Hematopoietic multipotent progenitor cell treated with erythropoietin and hydrocortisone succinate and interleukin-3 and kit ligand, for 8 days (in vitro differentiated cells): ENCODE measurements at places on chromosomes 6 and 20.
A peak's percentile ranks its signal among the peaks of the same experiment; 100 is the strongest.

GRCh38 chr20:56893226-56893917, 264.3 kb downstream of the TFAP2C start:
- DNase-seq, result no peak

DNA sequence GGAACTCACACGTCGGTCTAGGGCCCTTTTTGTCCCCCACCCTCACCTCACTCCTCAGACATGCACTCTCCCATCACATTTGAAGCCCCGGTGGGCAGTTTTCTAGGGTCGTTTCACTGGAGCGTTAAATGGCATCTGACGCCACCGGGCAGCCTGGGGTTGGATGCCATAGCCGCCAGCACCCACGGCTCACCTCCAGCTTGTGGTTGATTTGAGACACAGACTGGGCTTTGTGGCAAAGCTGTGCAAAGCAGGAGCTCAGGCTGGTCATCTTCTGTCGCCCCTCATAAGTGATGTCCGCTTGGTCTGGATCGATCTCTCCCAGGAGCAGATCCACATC, 530 bp downstream of the GOPC start:
- peak; percentile 5 for DNase-seq

GRCh38 chr6:20211037-20211940, 980 bp downstream of the MBOAT1 start:
- DNase-seq, result peak; percentile 65

- DNase-seq, result no peak
Measured at GRCh38 chr6:57029213-57029612, 17.3 kb upstream of the KIAA1586 start.

GRCh38 chr6:82910820-82911219, 154.8 kb downstream of the UBE3D start:
- DNase-seq, result no peak

DNA sequence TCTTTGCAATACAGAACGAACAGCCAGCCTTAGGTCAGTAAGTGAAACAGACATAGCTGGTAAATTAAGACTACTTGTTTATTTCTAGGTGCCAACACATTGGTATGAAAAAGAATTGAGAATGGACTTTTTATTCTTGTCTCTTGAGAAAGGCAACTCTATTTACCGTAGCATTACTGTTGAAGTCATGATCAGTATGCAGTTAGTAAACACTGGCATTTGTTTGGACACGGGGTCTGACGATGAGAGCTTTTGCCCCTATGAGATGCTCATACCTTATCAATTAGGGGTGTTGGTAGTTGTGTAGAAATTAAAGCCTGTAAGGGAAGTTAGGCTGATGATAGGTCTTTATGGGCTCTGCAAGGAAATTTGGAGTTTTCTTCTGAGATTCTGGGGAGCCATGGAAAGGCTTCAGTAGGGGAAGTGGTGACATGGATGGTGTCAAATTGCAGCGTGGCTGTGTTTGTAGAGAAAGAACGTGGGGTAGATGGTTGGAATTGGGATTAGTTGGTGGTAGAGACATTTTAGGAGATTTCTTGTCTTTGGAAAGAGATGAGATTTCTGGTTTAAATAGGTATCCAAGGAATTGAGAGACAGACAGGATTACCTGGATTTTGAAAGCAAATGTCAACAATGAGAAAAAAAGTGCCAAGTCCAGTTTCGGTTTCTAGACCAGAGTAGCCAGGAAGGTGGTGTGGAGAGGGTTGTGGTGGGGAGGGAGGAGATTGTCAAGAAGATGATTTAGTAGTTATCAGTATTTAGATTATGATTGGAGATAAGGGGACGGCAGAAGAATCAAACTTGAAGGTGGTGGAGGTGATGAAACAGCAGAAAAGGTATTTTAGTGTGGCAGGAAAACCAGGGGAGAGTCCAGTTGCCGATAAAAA, 116.6 kb downstream of the JARID2 start:
- DNase-seq, result no peak

DNA sequence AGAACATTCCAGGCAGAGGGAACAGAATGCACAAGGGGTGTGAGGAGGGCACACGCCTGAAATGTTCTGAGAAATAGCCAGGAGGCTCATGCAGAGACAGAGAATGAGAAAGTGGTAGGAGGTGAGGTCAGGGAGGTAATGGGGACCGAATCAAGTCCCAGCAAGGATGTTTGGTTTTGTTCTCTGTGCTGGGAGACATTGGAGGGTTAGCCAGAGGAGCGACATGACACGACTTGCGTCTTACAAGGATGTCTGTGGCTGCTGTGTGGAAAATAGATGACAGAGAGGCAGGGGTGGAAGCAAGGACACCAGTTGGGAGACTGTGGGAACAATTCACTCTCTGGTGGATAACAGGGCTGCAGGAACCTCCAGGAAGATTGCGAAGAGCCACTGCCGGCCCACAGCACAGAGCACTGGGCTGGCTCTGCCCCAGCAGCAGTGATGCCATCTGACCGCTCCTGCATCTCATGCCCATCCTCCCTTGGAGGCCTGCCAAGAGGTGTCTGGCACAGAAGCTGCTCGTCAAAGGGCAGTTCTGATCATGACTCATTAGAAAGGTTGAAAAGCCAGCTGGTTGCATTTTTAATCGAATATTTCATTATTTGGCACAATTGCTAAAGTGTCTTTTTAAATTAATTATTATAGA, 57.7 kb upstream of the CD83 start:
- peak; percentile 65 for DNase-seq

GRCh38 chr6:21915707-21916260, 322.2 kb downstream of the SOX4 start:
- no peak for DNase-seq

- DNase-seq, result no peak
Measured at GRCh38 chr20:51156041-51156982, 133.4 kb upstream of the KCNG1 start.

DNA sequence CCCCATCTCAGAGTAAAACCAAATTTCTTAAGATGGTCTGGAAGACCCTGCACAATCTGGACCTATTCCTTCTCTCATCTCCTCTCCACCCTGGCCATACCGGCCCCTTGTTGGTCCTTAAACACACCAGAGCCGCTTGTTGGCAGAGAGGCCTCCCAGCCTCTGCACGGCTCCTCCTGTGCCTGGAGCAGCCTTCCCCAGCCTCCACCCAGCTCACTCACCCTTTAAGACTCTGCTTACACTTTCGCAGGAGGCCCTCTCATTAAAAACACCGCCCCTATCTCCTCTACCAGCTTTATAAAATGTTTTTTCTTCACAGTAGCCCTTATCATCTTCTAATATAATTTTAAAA, 49.8 kb downstream of the BANF2 start:
- DNase-seq, result no peak

DNA sequence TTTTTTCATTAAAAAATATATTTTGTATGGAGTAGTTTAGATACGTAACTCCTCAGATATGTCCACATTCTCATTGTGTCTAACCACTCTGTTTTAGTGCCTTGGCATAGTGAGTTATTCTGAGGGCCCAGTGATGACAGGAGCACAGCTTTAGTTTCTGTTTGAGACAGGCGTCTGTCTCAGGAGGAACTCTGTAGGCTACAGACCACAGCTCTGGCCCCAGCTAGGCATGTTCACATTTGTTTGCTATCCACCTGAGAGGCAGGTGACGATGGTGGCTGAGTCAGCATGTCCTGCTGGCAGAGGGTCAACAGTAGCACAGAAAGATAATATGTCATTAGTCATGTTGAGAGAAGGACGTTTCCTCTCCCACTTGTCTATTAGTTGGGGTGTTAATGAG, 16.3 kb downstream of the LRRC1 start:
- no peak for DNase-seq

GRCh38 chr6:169627736-169628607, 73.9 kb downstream of the WDR27 start:
- no peak for DNase-seq
